ENCODE measurements at places on chromosomes 1 and 21. TPM values are rescaled to one million over a fixed set of nuclear protein-coding genes. Genes with fewer than 3 reads are reported as not detected.

DNA sequence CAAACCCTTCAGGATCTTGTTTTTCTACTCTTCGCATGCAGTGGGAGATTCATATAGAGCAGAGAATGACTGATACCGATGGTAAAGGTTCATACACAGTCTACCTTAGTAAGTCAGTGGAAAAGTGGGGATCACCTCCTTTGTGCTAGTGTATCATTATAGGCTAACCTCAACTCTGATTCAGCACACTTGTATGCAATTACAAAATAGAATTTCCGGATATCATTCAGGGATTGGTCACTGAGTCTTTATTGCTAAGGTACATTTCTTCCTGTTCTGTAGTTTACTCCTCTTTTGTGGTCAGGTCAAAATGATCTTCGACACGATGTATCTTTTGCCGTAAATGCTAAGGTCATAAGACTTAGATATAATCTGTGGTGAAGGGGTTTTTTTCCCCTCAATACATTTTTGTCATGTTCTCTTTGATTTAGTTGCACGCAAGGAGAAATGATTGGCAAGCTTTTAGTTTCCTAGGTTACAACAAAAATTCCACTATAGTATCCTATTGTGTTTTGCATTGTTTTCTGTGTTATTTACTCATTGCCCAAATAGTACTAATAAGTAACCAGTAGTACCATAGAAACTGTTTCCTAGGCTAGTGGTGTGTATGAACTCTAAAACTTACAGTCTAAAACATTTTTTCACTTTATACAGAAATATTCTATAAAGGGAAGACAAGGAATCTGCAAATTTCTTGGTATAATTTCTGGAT lies 35.7 kb upstream of the PLA2G4A start:
- DNase-seq, result no peak

- DNase-seq, result no peak
Measured at GRCh38 chr1:181499825-181500224, 16.5 kb downstream of the CACNA1E start.

DNA sequence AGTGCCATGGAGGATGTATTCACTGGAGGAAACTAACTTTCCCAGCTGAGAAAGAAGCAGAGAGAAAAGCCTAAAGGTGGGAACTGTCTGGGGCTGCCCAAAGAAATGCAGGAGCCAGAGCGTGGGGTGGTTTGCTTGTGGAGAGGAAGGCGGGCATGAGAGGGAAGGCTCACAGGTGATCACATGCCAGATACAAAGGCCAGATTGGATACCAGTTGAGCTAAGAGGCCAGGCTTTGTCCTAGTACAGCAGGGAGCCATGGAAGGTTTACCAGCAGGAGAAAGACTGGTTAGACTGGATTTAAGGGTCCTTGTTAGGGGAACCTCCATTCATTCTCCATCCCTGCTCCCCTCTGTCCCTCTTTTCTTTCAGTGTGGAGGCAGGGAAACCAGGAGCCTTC lies 66.4 kb downstream of the BEND5 start:
- DNase-seq, result no peak

- no peak for DNase-seq
Measured at GRCh38 chr1:191963286-191963685, 195.0 kb upstream of the RGS18 start.

GRCh38 chr1:93525431-93525830 lies 77.5 kb downstream of the FNBP1L start:
- no peak for DNase-seq

DNA sequence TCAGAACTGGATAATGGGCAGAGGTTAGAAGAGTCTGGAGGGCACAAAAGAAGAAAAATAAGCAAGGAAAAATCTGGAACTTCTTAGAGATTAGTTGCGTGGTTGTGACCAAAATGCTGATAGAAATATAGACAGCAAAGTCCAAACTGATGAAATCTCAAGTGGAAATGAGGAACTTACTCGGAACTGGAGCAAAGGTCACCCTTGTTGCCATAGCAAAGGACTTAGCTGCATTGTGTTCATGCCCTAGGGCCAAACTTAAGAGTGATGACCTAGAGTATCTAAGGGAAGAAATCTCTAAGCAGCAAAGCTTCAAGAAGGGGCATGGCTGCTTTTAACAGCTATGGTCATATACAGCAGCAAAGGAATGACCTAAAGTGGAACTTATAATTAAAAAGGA lies 180.0 kb downstream of the TTLL7 start:
- no peak for DNase-seq

- DNase-seq, result no peak
Measured at GRCh38 chr1:77465139-77465538, 183.3 kb downstream of the AK5 start.

DNA sequence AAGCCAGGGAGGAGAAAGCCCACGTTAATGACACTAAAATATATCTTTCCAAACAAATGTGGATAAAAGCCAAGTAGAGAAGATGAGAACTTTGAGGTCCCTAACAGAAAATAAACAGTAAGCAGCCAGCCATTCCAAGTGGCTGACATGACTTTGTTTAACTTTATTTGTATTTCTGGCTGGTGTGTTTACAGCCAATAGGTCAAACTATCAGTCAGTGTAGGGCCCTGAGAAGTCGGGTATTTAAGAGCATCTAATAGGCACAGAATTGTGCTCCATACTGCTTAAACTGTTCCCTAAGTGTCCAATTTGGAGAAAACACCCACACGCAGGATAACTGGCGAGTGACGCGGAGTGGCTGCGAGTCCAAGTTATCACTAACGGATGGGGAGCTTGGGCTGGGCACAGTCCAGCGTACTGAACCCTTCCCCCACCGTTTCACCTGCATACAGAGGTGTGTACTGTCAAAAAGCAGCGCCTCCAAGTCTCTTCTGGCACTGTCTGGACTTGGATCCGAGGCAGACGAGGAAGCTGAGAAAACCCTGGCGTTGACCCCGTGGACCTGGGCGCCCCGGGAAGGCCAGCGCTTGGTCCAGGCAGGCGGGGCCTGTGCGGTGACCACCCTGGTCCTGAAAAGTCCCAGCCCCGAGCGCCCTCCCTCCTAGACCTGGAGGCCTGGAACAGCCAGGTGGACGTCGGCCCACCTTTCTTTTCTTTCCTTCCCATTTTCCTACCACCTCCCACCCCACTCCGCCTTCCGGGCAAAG lies 662 bp upstream of the LGALS8 start:
- DNase-seq, result no peak

DNA sequence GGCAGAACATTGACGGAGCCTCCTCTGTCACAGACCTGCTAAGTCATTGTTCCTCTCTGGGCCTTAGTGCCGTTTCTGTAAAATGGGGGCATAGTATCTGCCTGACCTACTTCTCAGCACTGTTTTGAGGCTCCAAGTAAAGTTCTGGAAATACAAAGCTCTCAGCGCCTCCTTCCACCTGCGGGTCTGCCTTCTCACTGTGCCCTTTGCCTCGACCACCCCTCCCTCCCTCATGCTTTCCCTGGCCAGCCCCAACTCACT lies 15.4 kb upstream of the WASF2 start:
- no peak for DNase-seq

- no peak for DNase-seq
Measured at GRCh38 chr1:93574991-93575390, 106.6 kb downstream of the BCAR3 start.

- no peak for DNase-seq
Measured at GRCh38 chr1:178580876-178581275, 68.0 kb downstream of the TEX35 start.

- no peak for DNase-seq
Measured at GRCh38 chr1:31064718-31065309, 703 bp downstream of the PUM1 start.

DNA sequence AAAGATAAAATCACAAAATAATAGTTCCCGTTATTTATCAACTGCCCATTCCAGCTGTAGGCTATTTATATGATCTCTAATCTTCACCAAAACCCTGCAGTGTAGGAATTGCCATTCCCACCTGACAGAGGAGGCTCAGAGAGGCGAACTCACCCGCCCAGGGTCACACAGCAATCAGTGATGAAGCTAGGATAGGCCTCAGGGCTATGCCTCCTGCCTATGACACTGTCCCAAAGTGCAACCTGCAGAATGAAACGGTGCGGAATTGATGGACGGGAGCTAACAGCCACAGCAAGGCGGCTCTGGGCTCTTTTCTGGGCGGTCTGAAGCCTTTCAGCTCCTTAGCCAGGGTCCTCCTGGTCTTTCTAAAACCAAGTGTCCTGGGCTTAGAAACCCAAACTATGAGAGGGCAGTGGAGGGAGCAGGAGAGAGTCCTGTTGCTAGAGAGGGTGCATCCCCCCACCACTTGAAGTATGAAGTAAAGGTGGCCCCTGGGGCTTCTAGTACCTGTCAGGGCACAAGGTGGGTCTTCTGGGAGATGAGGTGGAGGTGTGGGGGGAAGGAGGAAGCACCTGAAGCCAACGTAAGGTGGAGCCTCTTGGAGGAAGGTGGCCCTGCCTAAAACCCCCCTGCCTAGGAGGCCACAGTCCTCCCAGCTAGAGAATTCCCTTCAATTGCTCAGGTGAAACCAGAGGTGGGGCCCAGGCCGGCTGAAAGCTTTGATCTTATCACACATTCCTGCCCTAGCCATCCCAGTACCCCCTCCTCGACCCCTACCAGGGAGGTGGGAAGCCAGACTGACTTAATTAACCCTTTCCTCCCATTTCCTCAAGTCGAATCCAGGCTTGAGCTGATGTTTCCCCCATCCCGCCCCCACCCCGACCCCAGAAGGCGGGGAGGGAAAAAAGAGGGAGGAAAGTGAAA lies 14.8 kb downstream of the HSPG2 start:
- DNase-seq, result peak; percentile 62

DNA sequence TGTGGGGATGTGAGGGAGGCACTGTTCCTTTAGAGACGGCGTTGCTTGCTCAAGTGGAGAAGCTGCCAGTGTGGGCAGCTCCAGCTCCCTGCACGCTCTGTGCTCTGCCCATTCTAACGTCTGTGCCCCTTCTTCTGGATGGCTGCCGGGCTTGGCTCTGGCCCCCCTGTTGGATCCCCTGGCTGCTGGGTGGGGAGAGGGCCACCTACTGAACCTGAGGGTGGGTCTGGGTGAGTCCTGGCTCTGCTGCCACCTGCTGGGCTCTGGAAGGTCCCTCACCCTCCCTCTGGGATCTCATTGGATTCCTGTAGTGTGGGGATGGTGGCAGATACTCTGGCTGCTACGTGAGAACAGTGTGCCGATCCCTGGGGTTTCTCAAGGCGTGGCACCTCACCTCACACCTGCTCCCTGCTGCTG lies 5.0 kb downstream of the PFKL start:
- DNase-seq, result no peak

- no peak for DNase-seq
Measured at GRCh38 chr1:212529211-212529741, 79.3 kb upstream of the ATF3 start.

DNA sequence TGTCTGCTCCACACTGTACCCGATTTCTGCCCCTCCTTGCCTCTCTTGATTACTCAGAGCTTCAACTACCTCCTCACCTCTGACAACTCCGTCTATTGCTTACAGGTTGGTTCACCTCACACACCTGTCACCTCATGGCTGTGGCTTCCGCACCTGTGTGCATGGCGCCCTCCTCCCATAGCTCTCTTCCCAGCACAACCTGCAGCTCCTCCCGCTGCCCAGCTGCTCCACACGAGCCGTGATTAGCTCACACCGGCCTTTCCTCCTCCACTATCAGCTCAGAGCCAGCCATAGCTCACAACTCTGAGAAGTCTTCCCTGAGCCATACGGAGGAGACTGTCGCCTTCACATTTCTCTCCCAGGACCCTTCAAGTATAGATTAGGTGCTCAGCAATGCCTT lies 67.5 kb downstream of the GNG4 start:
- no peak for DNase-seq

DNA sequence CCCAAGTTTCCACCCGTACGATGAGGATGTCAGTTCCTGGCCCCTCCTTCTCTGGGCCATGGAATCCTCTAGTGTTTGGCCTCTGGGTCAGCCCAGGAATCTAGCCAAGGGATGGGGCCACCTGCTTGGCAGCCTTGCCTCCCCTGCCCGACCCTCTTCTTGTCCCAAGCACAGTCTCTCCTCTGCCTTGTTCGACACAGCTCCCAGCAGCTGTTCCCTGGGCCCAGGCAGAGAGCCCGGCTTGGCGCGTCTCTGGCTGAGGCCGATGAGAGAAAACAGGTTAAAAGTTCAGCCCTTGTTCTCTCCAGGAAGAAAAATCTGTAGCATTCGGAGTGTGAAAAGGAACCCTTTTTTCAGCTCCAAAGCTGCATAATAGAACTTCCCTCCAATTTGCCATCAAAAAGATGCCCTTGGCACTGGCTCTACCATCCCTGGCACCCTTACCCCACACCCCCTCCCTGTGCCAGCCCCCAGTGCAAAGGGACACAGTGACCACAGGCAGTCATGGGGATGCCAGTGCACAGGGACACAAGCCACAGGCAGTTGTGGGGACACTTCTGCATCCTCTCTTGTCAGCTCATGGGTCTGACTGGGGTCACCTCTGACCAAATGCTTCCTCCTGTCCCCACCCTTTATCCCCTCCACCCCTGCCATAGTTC lies 68.4 kb downstream of the EPHB2 start:
- no peak for DNase-seq

- no peak for DNase-seq
Measured at GRCh38 chr1:50724626-50725286, 235.3 kb downstream of the FAF1 start.

- DNase-seq, result no peak
Measured at GRCh38 chr1:108075055-108075454, 110.1 kb upstream of the VAV3 start.

- DNase-seq, result no peak
Measured at GRCh38 chr21:36040389-36040788, 19.9 kb downstream of the SETD4 start.

DNA sequence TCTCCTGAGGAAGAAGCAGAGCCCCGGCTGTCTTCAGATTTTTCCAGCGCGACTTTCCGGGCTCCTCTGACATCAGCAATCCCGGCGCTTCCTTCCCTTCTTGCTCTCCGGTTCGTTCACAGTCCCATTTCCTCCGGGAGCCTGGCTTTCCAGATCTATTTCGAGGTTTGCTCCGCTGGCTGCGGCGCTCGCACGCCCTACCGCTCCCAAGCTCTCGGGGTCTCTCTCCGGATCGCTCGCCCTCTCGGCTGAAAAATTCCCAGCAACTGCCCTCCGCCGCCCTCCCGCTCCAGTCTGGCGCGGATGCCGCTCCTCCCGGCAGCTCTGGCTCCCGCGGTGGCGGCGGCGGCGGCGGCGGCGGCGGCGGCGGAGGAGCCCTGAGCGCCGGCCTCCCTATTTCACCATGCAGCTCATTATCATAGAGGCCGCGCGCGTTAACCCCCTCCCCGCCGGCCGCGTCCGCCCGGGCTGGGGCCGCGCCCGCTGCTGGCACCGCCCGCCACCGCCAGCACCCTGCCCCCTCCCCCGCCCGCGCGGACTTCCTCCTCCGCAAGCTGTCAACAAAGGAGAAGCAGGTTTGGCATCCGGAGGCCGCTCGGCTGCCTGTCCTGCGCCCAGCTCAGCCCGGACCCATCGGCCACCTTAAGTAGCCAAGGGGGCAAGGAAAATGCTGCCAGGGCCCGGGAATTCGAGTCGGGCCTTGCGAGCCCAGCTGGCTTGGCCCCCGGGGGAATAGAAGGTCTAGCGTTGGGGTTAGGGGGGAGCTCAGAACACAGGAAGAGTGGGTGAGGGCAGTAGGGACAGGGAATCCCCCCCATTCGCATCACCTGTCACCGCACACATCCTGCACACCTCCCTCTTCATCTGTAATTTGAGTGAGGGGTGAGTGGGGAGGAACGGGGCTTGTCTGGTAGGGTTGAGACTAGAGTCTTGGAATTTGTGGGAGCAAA lies at the start of gene PLXNA2:
PLXNA2 (minus strand) TSS at position 418 of the 950 bp plus-strand sequence. CDS start 26,462 bp downstream, outside the sequence.
- peak; percentile 90 for DNase-seq

GRCh38 chr21:41316200-41317062 lies at the start of gene FAM3B:
Gene FAM3B, plus strand, starts transcription at chr21:41316801. Its CDS starts 79 bp downstream, at chr21:41316880.
- DNase-seq, result no peak

POFUT2 gene
- total RNA-seq, result 22.9 TPM

JAK1 gene
- 99.6 TPM for total RNA-seq

CFH gene
- total RNA-seq, result 31.9 TPM

MYBPH gene
- not detected for total RNA-seq
